Activated naive CD4-positive, alpha-beta T cell treated with anti-CD3 and anti-CD28 coated beads for 36 hours (primary cell): ENCODE measurements at places on chromosomes 11 and 22.

DNA sequence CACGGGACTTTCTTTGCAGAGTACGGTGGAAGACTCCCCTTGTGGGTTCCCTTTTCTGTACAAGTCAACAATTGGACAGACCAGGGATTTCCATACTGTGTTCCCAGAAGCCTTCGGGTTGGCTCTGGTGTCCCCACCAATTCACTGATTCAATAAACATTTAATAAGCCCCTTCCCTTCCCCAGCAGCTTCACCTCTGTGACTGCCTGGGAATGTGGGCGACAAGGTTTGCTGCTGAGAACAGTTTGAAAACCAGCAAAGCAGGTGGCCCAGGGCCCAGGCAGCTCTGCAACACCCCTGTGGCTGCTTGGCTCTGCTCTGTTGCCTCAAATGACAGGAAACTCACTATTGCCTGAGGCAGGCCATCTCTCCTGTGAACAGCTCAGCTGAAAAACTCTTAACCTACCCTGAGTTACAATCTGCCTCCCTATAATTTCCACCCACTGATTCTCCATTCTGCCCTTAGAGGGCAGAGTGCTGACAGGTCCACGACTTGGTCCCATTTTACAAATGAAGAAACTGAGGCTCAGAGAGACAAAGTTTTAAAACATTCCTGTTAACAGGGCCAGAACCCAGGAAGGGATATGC is 10.4 kb downstream of the ADORA2A start:
- no peak for DNase-seq

DNA sequence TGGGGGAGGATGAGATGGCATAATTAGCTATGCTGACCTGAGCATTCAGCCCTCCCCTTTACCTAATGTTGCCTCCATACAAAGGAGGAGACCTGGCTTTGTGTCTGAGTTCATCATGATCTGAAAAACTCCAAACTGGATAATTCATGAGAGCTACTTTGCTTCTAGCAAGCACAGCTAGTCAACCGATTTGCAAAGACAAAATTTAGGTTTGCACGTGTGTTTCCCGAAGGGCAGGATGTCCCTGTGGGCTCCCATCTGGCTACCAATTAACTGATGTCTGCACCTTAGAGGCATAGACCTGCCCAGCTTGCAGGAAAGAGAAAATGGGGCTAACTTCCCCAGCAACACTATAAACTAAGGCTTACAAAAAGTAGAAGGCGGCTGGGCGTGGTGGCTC is 42.2 kb upstream of the POU2AF1 start:
- DNase-seq, result no peak

DNA sequence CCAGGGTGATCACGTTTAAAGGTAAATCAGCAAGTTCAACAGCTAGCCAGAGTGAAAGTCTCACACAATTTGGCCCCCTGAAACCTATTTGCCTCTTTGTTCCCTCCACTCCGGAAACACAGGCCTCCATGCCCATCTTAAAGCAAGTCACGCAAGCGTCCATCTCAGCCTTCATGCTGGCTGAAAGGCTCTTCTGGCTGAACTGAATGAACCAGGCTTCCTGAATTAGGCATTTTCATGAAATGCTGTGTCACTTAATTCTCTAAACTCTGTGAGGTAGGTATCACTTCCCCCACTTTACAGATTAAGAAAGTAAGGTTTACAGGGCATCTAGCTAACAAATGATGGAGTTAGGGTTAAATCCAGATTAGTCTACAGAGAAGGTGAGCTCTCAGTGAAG is 1.4 kb downstream of the SLC25A17 start:
- DNase-seq, result no peak

- no peak for DNase-seq
These were observed 8.9 kb upstream of the FXYD2 start for GRCh38 chr11:117833401-117833891.

- DNase-seq, result no peak
These were observed 22.8 kb downstream of the STIM1 start for GRCh38 chr11:3878258-3878584.

GRCh38 chr22:18984564-18984963 is 48.5 kb upstream of the PRODH start:
- no peak for DNase-seq

DNA sequence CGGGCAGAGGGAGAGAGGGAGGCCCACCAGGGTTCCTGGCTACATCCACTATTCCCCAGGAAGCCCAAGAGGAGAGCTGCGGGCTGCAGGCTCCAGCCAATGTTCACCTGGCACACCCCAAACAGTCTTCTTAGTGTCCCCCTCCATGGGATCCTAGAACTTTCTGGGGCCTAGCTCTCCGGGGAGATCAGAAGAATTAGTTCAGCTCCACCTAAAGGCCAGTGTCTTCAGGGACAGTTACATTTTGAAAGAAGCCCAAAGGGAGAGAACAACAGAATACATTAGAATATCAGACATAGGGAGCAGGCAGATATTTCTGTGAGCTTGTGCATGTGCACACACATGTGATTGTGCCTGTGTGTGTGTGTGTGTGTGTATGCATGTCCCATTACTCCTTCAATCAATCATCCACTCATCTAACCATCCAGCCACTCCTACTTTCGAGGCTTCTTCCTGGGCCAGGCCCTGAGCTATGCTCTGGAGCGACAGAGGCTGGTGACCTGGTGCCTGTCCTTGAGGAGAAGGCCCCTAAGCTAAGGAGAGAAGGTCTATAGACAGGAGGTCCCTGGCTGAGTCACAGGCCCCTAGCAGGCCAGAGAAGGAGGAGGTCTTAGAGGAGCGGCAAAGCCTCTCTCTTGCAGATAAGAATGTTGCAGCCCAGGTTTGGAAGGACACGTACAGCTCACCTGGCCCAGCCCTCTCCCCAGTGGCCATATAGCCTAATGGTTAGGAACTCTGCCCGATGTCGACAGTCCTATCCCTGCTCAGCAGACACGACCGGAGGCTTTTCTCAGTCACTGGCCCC is 165.5 kb downstream of the DSCAML1 start:
- DNase-seq, result no peak

DNA sequence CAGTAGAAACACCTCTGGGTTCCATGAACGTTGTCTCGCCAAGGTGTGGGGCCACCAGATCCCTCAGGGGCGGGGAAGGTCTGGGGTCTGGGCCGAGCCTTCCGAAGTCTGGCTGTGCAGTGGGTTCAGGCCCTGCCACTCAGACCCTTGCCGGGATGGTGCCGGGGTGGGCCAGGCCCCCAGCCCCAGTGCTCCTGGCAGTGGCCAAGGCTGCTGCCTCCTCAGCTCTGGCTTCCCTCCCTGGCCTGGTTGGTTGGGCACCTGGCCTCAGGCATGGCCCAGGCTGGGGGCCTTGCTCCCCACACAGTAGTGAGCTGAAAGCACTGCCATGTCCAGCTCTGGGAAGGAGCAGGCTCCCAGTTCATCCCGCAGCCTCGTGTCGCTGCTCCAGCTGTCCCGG is 48.2 kb upstream of the PPARA start:
- DNase-seq, result no peak
